ENCODE measurements at places on chromosomes 5 and 9. TPM values are rescaled to one million over a fixed set of nuclear protein-coding genes. Genes with fewer than 3 reads are reported as not detected.

GRCh38 chr5:145982572-145983318 lies 46.4 kb downstream of the SH3RF2 start:
- no peak for DNase-seq

- no peak for DNase-seq
Observed at GRCh38 chr5:74079971-74080556, 454.1 kb downstream of the ARHGEF28 start.

DNA sequence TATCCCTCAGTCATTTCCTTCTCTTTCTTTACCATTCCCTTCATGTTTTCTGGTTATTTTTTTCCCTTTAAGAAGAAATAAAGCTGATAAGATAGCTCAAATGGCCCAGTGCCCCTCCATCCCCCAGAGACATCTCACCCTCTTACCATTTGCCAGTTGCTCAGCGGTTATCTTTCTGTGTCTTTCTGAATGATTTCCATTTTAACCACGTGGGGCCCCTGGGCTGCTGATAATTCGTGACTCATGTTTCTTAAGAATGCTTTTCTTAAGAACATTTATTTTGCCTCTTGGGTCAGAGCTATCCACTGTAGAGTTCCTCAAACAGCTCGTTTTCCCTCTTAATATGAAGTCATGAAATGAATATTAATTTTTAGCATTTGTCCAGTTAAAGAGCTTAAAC lies 147.8 kb downstream of the MAST4 start:
- DNase-seq = no peak

The RNF145 gene
- 107 TPM for total RNA-seq

DNA sequence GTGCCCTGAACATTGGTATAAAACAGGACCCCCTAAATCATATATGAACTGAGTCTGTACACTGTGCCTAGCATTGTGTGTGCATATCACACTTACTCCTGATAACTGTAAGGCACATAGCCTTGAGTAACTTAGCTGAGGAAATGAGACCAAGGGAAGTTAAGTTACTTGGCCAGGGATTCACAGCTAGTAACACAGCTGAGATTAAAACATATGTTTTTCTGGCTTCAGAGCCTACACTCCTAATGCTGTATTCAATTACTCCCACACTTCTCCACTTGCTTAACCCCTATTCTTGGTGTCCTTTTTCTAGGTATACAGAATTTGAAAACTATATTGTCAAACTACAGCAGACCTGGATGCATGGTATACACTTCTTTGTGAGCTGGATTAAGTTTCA lies 12.8 kb downstream of the GHR start:
- no peak for DNase-seq

DNA sequence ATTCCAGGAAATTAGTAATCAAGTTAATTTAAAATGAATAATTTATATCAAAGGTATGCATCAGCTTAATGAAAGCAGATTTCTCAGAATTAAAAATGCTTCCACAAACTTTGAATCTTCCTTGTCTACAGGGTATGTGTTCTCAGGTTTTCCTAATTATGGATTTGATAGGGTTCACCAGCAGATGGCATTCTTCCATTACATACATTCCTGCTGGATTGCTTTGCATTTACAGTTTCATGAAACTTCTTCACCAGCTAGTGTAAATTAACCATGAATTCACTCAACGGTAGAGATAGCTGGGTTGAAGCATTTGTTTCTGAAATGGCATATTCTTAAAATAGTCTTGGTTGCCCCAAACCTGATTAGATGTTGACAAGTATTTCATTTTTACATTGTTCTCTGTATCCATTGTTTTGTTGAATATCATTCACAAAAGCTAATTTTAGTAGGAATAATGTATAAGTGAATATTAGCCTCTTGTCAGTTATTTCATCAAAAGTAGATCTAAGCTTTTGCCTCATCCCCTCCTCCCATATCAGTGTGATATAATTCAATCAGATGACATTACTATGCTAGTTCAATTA lies 68.7 kb upstream of the WDR41 start:
- no peak for DNase-seq

The SCAI gene
- 12.6 TPM for total RNA-seq

The MOCS2 gene
- total RNA-seq = 26.0 TPM

DNA sequence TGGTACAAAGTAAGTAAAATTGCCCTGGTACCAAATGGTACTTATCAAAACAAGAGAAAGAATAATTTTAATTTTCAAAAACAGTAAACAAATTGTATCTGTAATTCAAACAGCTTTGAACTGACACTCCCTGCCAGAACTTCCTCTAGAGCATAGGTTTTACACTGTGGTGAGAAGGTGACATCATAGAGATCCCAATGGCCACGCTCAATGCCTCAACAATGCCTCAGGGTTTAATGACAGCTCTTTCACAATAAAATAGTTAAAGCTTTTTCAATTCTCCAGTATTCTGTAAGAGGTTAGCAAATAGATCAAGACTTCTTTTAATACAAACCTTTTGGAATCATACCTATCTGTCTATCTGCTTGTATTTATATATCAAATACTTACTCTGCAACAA lies 437.1 kb downstream of the PRR16 start:
- DNase-seq = no peak

DNA sequence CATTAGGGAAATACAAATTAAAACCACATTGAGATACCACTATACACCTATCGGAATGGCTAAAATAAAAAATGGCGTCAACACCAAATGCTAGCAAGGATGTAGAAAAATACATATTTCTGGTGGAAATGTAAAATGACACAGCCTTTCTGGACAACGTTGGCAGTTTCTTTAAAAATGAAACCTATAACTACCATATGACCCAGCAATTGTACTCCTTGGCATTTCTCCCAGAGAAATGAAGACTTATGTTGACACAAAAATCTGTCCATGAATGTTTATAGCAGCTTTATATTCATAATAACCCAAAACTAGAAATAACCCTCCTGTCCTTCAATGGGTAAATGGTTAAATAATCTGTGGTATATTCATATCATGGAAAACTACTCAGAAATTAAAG lies 188.7 kb upstream of the RAD23B start:
- no peak for DNase-seq

The SH3RF2 gene
- not detected for total RNA-seq

The PRRX2 gene
- total RNA-seq = not detected

DNA sequence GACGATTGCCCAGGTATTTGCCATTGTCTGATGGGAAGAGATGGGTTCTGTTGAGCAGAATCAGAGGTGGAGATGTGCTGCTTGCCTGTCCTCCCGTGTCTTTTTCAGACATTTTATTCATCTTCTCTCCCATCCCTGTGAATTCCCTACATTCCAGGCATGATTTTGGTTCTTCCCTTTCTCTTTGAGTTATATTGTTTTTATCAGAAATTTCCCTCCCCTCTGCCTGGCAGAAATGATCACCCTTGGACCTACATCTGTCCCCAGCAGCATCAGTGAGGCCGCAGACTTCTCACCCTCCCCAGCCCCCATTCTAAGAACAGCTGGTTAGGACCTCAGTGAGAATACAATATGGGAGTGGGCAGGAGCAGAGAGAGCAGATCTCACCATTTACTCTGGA lies 640.2 kb downstream of the CCDC171 start:
- no peak for DNase-seq

DNA sequence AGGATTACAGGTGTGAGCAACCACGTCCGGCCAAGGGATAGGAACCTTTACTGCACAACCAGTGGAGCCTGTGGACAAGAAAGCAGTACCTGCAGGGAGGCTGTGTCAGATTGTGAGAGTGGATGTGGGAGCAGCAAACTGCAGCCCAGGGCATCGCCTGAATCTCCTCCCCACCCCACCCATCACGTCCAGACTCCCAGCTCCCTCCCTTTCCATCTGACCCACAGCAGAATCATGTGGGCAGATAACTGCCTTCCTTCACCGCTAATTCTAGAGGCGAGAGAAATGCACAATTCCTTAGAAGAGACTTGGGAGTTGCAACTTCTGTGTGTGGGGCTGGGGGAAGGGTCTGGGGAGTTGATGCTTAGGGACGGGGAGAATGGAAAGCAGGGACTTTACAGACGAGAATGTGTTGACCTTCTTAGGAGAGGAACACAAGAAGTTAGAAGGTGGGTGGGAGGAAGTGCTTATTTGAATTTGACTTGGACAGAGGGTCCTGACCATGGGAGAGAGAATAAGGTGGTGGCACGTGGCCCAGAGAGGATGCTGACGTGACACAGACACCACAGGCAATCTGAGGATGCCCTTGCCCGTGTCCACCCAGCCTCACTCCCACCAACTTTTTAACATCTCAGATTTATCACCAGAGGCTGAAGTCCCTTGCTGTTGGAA lies 4.5 kb upstream of the LCP2 start:
- DNase-seq = no peak

DNA sequence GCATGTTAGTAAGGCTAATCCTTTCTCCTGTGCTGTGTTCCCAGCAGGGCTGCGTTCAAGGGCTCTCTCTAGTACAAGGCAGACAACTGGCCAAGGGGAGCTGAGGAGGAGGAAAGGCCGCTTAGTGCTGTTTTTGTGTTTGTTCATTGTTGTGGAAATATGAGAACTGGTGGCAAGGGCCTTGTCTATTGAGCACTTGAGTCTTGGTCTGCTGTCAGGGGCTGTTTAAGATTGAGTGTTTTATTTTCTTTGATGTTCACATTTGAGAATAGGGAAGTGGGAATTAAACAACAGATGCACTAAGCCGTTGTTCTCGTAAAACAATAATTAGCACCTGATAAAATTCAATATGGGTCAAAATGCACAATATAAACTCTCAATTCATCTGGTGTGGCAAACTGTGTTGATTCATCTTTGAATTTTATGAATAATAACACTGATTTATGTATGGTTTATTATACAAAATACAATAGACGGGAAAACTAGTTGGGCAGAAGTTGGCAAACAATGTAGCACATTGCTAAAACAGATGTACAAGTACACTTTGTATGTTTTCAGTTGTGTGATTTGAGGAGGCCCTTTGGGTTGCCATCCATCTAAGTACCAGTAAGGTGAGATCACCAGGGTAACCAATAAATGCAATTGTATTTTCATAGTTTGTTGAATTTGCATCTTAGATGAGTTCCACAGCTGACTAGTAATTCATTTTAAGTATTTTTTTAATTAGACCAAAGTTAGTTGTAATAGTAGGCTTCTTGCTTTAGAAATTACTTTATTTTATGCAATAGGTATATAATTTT lies 97.6 kb upstream of the GRHPR start:
- DNase-seq = no peak

- no peak for DNase-seq
Observed at GRCh38 chr5:146388386-146388785, 49.7 kb downstream of the POU4F3 start.

DNA sequence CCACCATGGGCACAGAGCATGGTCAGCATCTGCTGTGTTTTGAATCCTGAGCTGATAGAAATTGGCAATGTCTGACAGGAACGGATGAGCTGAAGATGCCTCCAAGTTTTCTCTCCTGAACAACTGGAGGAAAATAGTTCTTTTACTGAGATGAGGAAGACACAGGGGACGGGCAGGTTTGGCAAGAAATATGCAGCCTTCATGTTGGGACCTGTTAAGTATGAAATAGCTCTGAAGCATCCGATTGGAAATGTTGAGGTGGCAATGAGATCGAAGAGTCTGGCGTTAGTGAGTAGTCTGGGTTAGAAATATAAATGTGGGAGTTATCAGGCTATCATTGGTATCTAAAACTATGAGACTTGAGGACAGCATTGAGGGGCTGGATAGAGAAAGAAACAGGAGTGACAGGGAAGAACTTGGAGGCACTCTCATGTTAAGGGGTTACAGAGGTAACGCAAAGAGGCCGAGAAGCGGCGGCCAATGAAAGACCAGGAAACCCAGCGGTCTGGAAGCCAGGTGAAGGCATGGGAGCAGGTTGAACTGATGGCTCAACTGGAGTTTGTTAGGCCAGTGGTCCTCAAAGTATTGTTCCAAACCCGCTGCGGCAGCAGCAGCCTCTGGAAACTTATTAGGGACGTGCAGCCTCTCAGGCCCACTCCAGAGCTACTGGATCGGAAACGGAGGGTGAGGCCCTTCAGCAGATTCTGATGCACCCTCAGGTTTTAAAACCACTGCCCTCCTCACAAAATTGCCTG lies 1.0 kb upstream of the MAMDC2 start:
- DNase-seq = no peak

GRCh38 chr9:8261737-8262136 lies 462.2 kb upstream of the DMAC1 start:
- DNase-seq = no peak

The ARL14EPL gene
- not detected for total RNA-seq

DNA sequence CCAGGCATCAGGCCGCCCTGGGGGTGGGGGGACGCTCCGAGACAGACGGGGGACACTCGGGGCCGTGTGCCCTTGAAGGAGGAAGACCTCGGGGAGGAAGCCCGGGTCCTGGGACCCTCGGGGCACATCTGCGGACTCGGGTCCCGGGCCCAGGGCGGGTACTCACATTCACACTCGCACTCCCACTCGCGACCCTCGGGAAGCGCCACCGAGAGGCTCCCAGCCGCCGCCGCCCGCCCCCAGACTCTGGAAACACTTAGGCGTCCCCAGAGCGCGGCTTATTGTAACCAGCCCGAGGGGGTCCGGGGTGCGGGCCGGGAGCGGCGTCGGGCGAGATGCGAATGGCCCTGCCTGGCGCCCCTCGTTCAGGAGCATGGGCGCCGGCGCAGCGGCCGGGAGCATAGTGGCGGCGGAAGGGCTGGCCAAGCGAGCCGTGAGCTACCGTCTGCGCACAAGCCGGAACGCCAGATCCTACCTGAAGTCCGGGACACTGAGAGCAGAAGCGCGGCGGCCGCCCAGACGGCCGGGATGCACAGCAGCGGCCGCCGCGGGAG lies 559 bp downstream of the ROR2 start:
- DNase-seq = no peak

The GGTA1 gene
- total RNA-seq = not detected

DNA sequence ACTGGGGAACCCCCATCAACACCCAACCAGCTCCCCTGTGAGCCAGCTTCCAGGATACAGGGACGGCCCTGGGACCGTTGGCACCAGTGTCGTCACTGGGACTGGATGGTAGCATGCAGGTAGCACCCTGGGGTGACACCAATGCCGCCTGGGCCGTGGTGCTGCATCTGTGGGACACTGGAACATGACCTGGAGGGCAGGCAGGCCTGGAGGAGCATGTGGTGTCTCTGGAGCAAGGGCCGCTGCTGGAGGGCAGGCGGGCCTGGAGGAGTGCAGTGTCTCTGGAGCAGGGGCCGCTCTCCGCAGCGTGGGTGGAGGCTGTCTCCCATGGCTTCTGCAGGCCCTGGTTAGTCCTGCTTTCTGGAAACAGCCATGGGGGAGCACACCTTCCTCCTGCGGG lies 13.1 kb downstream of the LPCAT1 start:
- peak; percentile 30 for DNase-seq

DNA sequence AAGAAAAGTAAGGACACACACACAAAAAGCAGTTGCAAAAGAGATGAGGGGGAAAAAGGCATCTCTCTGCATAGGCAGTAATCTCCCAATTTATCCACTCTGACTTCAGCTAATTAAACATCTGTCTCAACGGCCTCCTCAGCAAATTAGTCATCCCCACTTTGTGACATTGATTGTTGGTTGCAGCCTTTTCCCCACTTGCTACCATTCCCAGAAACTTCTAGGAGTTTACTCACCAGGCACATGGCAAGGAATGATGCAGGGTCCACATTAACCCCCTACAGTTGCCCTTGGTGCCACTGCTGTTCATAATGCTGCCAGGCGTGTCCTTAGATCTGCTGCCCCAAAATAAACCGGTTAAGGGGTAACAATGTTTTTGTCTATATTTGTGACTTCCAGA lies 174.6 kb downstream of the MAPKAP1 start:
- DNase-seq = no peak

Data from activated naive CD8-positive, alpha-beta T cell treated with anti-CD3 and anti-CD28 coated beads, Interleukin-2, amount 10 ng/mL, durations not matched to agents 7 days and 5 days (primary cell).